ENCODE measurements at places on chromosomes 13 and 19.

DNA sequence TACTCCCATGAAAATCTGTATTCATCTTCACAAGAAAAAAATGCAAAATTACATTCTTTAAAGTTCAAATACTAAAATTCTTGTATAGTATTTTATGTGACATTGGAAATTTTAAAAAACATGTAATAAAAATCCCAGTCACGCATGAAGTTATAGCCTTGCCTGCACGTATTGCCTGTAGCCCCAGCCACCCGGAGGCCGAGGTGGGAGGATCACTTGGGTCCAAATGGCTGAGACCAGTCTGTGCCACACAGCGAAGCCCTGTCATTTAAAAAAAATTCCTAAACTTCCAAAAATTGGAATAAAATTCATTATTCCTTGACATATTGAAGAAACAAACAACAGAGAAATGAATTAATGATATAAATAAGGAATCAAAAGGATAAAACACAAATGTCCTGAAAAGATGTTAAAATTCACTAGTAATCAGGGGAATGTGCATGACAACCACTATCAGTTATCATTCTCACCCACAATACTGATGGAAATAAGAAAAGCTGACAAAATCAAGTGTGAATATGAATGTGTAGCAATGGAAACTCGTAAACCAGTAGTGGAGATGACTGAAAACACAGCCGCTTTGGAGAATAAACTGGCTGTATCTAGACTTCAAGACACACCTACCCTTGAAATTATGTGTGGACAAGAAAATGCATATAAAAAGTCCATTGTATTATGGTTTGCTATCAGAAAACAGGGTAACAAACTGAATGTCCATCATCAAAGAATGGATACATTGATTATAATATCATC, 7.5 kb downstream of the CARD8 start:
- DNase-seq: no peak

- DNase-seq: no peak
Measured at GRCh38 chr13:29527511-29527910, 68.0 kb downstream of the SLC7A1 start.

DNA sequence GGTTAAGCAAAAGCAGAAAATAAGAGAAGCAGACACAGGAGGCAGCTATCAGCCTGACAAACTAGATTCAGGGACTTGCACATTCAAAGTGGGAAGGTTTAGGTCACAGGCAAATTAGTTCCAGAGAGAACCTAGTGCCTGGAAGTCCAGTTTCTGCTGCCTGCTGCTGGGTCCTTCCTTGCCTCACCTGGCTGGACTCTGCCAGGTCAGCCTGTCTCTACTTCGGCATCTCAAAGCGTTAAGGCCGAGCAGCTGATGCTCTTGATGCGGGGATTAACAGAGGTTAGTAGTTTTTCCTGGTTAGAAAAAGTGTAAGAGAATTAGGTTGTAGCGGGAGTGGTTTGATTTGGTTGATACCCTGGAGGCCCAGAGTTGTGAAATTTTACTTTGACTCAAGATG, 52.0 kb downstream of the KLF5 start:
- DNase-seq: no peak

GRCh38 chr13:59367467-59367866, 796.3 kb downstream of the DIAPH3 start:
- DNase-seq: no peak

GRCh38 chr13:71867131-71867814, at the start of gene DACH1:
DACH1 (minus strand) TSS chr13:71867204.
- no peak for DNase-seq

DNA sequence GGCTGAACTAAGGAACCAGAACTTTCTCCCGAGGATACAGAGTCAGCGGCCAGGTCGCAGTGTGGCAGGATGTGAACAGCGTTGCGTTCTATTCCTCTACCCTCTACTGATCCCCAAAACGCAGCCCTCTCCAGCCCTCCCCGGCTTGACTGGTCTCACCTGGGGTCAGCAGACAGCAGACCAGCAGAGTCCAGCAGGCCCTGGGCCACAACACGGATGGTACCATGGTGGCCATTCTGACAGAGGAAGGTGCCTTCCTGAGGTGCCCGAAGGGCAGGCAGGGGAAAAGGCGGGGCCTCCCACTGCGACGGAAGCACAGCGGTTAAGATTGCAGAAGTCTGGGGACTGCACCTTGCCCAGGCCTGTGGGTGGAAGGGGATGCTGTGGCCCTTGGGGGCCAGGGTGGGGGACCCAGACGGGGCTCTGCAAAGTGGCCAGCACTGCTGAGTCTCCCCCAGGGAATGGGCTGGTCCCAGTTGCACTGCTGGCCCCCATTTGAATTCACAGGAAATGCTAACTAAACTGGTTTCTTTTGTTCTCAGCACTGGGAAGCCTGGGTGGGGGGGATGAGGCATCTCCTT, at the start of gene ICAM3:
TSS of gene ICAM3 (minus strand) at position 245 of the 581 bp plus-strand sequence. CDS start at position 235, 10 bp downstream.
- DNase-seq: no peak

GRCh38 chr13:98478189-98479129, 98.4 kb downstream of the STK24 start:
- DNase-seq: no peak

DNA sequence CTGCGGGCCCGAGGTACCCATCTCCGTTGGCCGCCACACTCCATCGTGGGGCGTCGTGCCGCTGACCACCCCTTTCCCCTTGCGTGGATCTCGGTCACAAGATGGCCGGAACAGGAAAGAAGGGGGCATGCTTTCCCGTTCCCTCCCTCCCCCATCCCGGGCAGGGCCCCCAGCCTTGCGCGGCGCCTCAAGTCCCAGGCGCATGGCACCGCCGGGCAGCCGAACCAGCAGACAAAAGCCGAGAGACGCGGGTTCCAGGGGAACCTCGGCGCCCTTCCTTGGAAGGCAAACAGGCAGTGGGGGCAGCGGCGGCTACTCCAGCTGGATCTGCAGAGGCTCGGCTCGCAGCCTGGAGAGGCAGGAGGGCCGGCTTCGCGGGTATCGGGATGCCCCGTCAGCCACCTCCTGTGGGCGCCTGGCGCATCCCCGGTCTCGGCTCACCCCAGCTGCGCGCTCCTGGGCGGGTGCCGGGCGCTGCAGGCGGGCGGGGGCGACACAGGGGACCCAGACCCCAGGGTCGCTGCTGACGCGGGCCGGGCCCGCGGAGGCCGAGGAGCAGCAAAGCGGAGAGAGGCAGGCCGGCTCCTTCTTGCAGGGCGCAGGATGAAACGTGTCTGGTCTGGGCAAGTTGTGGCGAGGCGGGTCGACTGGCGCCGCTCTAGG, 439 bp downstream of the DZIP1 start:
- DNase-seq: no peak

DNA sequence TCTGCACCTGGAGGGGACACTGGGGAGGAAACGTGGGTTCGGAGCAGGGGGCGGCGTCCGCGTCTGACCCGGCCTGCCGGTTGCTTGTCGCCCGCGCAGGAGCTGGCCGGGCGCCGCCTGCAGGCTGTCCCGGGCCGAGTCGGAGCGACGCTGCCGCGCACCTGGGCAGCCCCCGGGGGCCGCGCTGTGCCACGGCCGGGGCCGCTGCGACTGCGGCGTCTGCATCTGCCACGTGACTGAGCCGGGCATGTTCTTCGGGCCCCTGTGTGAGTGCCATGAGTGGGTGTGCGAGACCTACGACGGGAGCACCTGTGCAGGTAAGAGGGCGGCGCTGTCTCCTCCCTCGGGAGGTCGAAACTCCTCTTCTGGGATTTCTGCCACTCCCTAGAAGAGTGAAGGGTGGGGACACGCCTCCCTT, 1.3 kb downstream of the ITGBL1 start:
- DNase-seq: no peak

GRCh38 chr13:47408546-47409319, 511.9 kb upstream of the HTR2A start:
- DNase-seq: no peak

GRCh38 chr13:73466561-73466960, 407.8 kb downstream of the KLF5 start:
- no peak for DNase-seq

DNA sequence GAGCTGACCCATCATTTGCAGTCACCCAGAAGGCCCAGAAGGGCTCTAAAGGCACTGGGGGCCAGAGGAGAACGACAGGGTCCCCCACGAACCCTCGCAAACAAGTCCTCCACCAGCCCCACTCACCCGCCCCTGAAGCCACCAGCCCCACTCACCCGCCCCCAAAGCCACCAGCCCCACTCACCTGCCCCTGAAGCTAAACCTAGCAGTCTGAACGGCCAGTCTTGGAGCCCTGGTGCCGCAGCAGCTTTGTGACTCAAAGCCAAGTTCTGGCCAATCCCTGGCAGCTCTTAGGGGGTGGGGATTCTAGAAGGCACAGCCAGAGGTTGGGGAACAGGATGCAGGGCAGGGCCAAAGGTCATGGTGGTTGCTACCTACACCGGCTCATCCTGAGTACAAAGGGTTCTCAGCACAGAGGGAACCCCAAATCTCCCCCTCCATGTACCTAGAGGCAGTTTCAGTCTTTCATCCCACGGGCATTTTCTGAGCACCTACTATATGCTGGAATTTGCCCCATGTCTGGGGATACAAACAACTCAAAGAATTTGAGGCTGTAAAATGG, at the start of gene IQCN:
TSS of gene IQCN (minus strand) at position 234 of the 562 bp plus-strand sequence. CDS start 4,974 bp downstream, outside the sequence.
- DNase-seq: no peak

DNA sequence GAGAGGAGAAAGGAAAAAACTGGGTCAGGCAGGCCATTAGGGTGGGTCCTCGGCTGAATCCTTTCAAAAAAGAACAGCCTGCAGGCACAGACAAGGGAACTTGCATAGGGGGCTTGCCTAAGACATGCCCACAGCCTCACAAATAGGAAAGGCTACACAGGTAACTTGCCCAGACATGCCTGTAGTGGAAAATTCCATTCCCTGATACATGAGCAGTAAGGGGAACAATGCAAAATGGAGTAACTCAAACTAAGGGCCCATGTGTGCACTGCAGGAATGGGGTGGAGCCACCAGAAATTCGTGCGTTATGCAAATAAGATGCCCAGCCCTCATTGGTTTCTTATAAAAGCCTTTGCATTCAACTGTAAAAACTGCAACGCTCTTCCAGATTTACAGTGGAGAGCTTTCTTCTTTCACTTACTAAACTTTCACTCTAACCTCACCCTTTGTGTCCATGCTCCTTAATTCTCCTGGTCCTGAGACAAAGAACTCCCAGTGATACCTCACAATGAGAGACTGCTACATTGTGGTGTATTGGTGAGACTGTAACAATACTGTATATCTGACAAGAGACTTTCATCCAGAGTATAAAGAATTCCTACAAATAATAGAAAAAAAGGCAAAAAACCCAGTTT, 59.5 kb upstream of the SLITRK1 start:
- no peak for DNase-seq

- DNase-seq: no peak
Measured at GRCh38 chr13:73417012-73417615, 358.3 kb downstream of the KLF5 start.

GRCh38 chr13:49836516-49836915, 44.0 kb upstream of the KPNA3 start:
- no peak for DNase-seq

DNA sequence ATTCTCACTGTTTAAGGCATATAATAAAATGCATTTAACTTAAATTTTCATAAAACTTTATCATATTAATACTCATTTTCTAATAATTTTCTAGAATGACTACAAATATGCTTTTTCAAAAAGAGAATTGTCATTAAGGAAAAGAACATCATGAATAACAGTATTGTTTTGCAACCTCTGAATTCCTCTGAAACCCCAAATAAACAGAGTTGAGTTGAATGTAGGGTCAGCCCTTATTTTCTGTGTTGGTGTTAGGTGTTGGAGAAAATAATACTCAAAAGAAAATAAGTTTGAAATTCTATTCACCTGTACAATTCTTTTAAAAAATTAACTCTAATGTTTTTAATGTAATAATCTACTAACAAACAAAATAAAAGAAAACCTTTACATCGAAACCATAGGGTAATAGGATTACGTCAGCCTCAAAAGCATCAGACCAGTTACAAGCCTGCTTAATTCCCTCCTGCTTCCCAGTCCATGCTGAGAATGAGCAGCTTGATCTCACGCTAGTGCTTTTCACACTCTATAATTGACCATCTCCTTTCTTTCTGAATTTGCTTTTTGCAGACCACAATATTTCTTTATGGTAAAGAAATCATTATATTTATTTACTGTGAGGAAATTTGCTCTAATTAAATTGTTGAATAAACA, 160.9 kb downstream of the PCDH9 start:
- no peak for DNase-seq

DNA sequence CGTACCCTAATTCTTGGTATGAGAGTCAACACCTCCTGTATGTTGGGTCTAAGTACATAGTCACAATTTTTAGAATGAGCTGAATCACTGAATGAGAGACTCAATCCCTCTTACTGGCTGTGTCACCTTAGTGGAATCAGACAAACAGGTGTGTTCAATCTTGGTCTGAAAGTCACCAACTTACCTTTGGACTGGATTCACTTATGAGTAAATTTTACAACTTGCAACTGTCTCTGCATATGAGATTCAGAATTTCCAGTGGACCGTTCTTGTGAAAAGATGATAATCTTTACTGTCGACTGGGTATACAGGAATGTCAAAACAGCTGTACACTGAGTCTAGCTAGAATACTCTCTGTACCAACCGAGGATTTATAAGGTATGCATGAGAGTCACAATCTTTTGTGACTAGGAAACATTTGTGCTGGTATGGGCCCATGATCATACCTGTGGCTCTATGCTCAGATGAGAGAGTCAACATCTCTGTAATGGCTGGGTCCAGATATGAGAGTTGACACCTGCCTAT, 5.9 kb upstream of the ZNF91 start:
- no peak for DNase-seq

DNA sequence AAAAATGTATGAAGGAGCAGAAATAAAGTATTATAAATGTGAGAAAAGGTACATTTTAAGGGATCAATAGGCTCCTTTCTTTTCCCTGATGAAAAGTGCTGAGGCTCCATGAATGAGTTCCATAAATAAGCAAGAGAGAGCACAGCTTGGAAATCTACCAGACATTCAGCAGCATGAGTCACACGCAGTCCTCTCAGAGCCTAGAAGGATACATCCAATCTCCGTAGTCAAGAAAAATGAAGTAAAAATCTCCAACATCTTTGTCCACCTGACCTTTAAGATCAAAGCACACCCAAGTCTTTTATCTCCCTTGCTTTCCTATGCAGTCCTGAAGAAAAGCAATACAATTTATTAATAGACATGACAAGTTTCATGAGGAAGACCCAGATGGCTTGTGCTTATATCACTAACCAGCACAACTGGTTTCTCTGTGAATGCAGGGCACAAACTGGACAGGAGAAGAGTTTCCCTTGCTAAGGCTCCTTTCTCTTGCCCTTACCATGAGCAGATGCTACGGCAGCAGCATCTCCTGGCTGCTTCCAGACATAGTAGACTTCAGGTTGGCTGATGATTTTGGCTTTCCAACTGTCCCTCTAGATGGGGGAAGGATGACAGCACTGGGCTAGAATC, 730.8 kb downstream of the EFNB2 start:
- DNase-seq: no peak

All from GOT3 (cell line).